Progenitor cell of endocrine pancreas (in vitro differentiated cells): ENCODE measurements at places on chromosomes 13 and 19.

GRCh38 chr13:94329754-94330551 lies 149.5 kb downstream of the DCT start:
- DNase-seq, result no peak

GRCh38 chr19:44696939-44697669 lies 1.8 kb upstream of the CEACAM16 start:
- no peak for DNase-seq

- DNase-seq, result no peak
Measured at GRCh38 chr13:35871561-35871960, 259.6 kb downstream of the DCLK1 start.

DNA sequence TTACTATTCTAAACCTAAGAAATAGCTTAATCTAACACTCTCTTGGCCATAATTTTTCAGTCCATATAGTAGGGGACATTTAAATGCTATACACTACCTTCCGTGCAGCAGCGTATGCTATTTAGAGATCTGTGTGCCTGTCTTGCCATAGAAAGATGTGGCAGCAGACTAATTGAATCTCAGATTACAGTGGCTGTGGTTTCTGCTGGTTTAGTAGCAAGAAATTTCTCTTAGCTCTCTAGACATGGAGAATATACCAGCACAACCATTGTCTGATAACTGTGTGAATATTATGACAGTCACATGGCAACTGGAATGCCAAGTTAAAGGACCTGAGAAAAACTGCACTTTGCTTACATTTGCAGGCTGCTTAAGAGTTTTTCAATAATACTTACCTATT lies 672.4 kb upstream of the MIR17HG start:
- no peak for DNase-seq
